ENCODE measurements at places on chromosomes 1 and 21. TPM values are rescaled to one million over a fixed set of nuclear protein-coding genes. Genes with fewer than 3 reads are reported as not detected.

GRCh38 chr1:11151826-11152612 is 37.1 kb upstream of the ANGPTL7 start:
- DNase-seq = no peak

GRCh38 chr1:168101336-168101735 is 35.4 kb downstream of the GPR161 start:
- DNase-seq = no peak

DNA sequence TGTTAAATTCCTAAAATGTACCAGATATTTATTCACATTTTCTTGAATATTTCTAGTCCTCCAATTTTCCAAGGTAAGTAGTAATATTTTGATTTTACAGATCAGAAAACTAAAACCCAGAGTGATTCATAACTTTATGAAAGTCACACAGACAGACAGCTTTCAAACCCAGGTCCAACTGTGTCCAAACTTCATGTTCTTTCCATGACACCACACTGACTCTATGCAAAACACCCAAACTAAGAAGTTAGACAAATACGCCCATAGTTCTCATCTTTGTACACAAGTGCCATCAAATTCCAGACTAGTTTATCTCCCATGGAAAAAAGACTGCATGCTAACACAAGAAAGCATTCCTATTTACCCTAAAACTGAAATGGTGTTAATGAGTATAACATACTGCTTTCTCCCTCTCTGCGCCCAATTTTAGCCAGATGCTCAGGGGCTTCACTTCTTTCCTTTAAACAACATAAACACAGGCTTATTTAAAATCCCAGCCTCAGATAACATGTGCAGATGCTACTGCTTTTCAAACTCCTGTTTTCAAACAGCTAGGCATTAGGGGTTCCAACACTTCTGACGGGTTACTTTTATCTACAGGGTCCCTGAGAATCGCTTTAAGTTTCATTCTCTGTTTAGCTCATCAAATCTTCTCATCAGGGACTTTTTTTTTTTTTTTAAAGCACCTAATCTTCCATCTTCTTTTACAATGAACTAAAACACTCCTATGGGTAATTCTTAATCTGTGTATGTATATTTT is 44.6 kb downstream of the WASF2 start:
- DNase-seq = no peak

- DNase-seq = no peak
These were observed 56.9 kb downstream of the TRABD2B start for GRCh38 chr1:47940326-47940725.

DNA sequence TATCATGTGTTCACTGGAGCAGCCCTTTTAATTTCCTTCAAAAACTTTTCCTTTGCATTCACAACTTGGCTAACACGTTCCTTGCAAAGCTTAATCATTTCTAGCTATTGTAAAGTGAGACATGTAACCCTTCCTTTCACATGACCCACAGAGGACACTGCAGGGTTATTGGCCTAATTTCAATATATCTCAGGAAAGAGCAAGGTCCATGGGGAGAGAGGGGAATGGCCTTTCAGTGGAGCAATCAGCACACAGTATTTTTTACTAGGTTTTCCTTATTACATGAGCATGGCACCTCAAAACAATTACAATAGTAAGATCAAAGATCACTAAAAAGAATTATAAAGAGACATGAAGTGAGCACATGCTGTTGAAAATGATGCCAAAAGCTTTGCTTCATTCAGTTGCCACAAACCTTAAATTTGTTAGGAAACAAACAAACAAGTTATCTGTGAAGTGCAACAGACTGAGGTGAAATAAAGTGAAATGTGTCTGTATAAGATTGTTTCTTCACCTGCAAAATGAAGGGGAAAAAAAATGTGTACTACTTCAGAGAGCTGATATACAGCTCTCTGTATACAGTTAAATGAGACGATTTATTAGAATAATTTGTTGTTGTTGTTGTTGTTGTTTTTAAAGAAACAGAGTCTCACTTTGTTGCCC is 61.5 kb downstream of the EIF4G3 start:
- no peak for DNase-seq

The RORC gene
- total RNA-seq = 0.21 TPM

The LCE6A gene
- total RNA-seq = not detected

The MANEAL gene
- total RNA-seq = 1.7 TPM

Data from tibial nerve (tissue), 4 donors.